Left colon (tissue), 2 donors: ENCODE measurements at places on chromosomes 5 and 9. TPM values are rescaled to one million over a fixed set of nuclear protein-coding genes. Genes with fewer than 3 reads are reported as not detected.

The ENTPD2 gene
- 25.0 TPM for total RNA-seq

The GPR150 gene
- total RNA-seq: 0.45 TPM

The HTR1A gene
- not detected for total RNA-seq

The OSMR gene
- 4.6 TPM for total RNA-seq

The CAVIN4 gene
- 0.18 TPM for total RNA-seq
